GM06990 (cell line): ENCODE measurements at places on chromosomes 5 and 9.

GRCh38 chr5:34604119-34604675 is 51.9 kb upstream of the RAI14 start:
- DNase-seq, result no peak

- DNase-seq, result no peak
Observed at GRCh38 chr5:40685976-40686486, 6.3 kb downstream of the PTGER4 start.

DNA sequence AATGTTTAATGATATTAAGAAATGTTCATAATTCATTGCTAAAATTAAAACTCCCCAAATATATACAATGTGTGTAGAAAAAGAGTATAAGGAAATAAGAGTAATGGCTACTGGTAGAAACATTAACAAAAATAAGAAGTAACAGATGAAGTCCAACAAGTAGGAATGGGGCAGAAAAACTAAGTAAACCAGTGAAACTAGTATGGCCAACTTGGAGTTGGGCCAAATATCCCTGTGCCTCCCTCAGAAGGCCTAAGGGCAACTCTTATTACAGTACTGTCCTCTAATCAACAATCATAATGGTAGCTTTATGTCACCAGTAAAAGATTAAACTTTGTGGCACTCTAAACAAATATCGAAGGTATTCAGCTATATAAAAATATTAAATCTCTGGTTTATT is 93.5 kb downstream of the SSBP2 start:
- DNase-seq, result no peak

DNA sequence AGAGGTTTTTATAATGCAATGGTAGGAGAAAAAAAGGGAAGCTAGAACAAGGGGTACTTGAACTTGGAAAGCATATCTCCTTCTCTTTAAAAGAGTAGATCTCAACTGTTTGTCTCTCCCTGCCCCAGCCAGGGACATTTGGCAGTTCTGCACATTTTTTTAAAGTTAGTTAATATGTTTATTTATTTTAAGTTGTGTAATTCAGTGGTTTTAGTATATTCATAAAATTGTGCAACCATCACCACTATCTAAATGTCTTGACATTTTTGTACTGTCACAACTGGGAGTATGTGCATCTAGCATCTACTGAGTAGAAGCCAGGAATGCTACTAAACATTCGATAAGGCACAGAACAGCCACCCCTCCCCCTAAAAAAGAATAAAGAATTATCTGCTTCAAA is 103.5 kb upstream of the DPYSL3 start:
- no peak for DNase-seq

DNA sequence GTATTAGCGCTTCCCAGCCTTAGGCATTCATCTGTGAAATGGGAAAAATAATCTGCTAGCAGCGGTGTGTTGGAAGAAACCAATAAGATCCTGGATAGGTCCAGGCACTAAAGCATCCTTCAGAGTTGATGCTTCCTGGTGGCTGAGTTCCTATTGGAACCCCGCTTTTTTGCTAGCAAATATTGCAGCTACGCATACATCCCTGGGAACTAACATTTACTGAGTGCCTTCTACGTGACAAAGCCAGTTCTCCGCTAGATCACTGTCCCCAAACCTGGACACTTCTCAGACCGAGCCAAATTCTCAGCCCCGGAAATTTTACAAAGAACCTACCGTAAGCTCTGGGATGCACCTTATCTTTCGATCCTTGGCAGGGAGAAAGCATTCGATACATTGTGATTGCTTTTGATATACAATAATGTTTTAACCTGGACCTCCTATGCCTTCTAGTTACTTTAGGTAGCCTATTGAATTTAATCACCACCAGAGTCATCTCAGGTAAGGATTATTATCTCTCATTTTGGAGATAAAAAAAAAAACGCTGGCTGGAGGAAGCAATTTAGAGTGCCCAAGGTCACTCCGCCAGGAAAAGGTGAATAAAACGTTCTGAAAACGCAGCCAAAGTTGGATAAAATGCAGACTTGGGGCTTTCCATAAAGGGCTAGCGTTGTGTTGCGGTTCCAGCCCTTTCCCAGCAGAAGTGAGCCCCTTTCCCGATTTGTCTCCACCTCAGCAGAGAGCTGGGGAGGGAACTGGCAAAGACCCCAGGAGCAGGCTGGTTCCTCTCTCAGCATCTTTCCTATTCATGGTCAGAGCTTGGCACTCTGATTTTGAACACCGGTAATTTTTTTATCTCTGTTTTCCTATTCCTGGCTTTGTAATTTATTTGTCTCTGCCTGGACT is 2.6 kb upstream of the MSX2 start:
- DNase-seq, result no peak

DNA sequence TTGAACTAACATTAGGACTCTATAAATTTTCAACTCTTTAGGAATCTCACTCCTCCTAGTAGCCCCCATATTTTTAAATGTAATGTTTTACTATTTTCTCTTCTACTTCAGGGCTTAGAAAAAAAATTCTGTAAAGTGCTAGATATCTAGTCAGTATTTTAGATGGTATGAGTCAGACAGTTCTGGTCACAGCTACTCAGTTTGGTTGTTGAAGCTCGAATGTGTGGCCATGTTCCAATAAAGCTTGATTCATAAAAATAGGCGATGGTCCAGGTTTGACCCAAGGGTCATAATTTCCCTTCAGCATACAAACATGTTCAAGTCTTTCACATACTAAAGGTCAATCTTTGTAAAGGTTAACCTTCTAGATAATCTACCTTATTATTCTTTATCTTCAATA is 566.0 kb upstream of the CDH18 start:
- no peak for DNase-seq

DNA sequence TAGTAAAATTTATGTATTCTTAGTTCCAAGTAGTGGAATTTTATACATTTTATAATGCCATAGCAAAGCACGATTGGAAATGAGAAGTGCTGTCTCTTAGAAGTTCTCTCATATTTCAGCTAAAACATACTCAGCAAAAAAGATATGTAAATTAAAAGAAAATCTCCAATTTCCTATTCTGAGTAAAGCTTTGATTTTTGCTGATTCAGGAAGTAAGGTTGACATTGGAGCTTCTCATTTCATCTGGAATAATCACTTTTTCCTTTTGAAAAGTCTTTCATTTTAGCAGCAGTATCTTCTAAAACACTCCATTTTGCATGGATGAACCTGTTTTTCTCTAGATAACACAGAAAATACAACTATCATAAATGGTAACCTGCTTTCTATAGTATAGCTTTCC is 121.0 kb downstream of the ZCCHC7 start:
- no peak for DNase-seq

DNA sequence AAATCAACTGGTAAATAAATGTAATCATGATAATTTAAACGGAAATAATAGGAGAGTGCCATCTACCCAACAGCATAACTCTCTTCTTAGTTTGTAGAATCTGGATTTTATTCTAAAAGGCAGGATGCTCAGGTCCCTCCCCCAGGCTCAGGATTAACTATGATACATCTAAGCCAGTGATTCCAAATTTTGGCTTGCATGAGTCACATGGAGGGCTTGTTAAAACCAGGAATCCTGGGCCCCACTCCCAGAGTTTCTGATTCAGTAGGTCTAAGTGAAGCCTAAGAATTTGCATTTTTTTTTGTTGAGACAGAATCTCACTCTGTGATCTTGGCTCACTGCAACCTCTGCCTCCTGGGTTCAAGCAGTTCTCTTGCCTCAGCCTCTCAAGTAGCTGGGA is 62.3 kb upstream of the ZFR start:
- DNase-seq, result no peak

- DNase-seq, result peak; percentile 16
Observed at GRCh38 chr9:74556685-74557084, 59.5 kb downstream of the RORB start.

- DNase-seq, result no peak
Observed at GRCh38 chr9:126965077-126965476, 50.5 kb downstream of the RALGPS1 start.

- DNase-seq, result no peak
Observed at GRCh38 chr9:87035879-87036278, 88.6 kb upstream of the GAS1 start.

DNA sequence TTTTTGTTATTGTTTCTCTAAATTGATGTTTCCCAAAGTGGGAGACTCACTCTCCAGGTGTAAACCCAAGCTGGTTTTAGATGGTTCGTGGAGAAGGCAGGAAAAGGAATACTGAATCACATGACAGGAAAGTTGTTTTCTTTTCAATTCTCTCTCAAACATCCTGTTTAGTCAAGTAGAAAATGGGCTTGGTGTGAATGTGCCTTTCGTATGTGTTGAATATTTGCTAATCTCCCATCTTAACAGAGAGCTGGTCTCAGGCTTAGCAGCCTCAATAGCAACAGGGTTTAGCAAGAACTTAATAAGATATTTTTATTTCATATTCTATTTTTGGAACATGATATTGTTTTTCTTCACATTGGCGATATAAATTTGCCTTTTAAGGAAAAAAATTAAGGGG is 119.7 kb downstream of the INSYN2B start:
- DNase-seq, result no peak

- DNase-seq, result no peak
Observed at GRCh38 chr9:88551546-88552137, 16.7 kb downstream of the NXNL2 start.

- no peak for DNase-seq
Observed at GRCh38 chr5:60365001-60365400, 335.0 kb downstream of the DEPDC1B start.

DNA sequence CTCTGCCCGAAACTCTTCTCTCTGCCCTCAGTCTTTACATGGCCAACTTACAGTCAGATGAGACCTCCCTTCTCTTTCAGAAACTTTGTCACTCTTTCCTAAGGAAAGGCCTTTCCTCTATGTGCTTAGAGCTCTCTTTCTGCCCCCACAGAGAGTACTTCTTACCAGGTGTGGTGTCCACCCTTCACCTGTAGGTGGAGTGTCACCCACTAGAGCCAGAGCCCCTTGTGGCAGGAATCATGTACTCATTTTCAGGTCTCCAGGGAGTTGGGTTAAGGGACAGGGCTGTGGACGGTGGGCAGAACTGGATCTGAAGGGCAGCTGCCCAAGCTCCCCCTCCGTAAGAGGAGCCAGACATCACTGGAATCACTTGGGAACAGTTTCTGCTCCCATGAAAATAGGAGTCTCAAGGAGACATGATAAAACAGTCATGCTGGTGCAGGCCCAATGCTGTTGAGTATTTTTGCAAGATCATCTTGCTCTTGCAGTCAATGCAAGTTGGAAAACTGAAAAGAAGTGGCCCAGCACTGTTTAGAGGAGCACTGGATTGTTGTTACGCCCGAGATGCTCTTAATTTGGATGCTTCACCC is 436.7 kb downstream of the ZSWIM6 start:
- peak; percentile 3 for DNase-seq

DNA sequence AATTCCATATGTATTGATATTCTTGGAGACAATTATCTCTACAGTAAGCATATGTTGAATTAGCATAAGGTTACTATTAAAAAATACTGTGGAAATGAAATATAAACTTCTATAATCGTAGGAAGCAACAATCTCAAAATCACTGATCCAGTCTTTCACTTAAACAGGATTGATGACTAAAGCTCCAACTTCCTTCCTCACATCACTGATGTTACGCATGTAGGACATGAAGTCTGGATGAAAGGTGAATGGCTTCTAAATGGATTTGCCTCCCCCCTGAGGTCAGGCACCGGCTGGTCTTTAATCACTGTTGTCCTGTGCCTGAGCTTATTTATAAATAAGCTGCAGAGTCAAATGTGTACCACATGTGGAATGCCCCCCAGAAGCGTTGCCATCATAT is 157.1 kb upstream of the NFIB start:
- no peak for DNase-seq

DNA sequence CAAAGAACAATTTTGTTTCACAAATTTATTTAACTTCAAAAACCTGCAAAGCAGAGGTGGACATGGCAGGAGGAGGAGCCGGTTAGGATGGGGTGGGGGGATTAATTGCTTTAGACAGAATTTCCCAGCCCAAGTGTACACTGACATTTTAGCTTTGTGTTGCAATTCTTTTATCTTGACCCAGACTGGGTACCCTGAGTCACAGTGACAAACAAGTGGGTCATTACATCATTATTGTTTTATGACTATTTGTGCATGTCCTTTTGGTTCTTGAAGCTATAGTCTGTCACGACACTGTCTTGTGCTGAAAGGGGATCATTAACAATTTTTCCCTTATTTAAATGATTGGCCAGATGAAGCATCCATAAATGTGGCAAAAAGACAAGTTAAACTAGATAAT is 84.5 kb upstream of the VCAN start:
- DNase-seq, result no peak

- peak; percentile 10 for DNase-seq
Observed at GRCh38 chr5:156128026-156128425, 198.9 kb upstream of the SGCD start.

DNA sequence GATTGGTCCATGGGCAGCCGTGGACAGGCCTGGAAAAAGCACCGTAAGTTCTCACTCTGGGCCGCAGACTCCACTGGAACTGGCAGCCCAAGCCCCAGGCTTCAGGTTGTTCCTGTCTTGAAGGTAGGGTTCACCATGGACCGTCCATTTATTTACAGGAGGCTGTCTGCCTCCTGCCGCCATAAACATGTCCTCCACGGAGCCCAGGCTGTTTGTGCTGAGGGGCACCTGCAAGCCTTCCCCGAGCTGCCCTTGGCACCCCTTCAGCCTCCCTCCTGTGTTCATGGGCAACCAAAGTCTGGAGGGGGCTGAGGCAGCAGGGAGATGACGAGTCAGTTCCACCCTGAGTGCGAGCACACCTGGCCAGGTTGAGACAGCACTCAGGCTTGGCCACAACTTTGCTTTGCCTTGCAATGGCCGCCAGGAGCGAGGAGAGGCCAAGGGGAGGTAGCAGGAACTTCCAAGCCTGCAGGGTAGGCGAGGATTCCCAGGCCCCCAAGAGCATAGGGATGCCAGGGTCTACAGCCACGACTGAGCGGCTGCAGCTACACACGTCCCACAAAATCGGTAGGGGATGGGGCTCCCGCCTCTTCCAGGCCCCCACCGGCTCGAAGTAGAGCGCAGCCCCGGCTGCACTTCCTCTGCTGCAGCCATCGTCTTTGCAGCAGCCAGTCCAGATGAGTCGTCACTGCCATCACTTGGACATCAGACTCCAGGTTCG is 1625.6 kb upstream of the ACO1 start:
- DNase-seq, result no peak

DNA sequence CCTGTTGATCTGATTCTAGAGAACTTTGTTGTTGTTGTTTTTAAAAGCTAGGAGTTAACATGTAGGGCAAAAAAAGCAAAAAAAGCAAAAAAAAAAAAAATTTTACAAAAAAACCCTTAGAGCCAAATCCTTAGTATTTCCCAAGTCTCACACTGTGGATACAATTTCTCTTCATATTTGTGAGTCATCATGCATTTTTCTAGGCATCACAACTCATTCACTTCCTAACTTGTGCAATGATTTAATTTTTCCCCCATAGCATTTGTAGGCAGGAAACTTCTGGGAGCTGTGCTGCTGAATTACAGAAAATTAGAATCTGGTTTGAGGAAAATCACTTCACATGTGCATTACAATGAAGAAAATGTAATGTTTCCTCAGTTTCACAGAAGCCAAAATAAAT is 91.9 kb downstream of the MARCHF3 start:
- DNase-seq, result no peak

DNA sequence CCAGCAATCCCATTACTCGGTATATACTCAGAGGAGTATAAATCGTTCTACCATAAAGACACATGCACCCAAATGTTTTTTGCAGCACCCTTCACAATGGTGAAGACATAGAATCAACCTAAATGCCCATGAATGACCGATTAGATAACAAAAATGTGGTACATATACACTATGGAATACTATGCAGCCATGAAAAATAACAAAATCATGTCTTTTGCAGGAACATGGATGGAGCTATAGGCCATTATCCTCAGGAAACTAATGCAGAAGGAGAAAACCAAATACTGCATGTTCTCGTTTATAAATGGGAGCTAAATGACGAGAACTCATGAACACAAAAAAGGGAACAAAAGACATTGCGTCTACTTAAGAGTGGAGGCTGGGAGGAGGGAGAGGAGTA is 114.5 kb downstream of the HTR4 start:
- DNase-seq, result no peak

GRCh38 chr9:89822996-89823395 is 218.2 kb downstream of the GADD45G start:
- no peak for DNase-seq
